ENCODE measurements at places on chromosomes 4 and X.

GRCh38 chr4:74667944-74668343 is 126.4 kb downstream of the BTC start:
- no peak for DNase-seq

GRCh38 chr4:99821918-99822503 is 5.4 kb downstream of the DAPP1 start:
- DNase-seq, result no peak

DNA sequence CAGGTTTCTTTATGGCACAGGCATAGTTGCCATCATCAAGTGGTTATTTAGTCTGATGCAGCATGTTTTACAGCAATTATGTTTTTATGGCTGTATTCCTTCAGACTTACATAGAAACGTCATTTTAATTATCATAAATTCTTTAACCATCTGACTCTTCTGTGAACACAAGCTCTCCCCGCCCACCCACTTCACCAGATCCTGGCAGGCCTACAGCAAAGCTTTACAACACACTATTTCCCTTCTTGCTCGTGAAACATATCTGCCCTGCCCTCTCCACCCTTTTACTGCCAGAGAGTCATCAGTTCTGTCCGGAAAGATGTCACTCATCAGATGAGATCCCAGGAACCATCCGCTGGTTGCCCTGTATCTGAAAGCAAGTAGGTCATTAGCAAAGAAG is 120.5 kb downstream of the HS6ST2 start:
- DNase-seq, result no peak

- peak; percentile 69 for DNase-seq
Measured at GRCh38 chrX:69158166-69158980, 6.9 kb downstream of the PJA1 start.

- no peak for DNase-seq
Measured at GRCh38 chr4:53592122-53592521, 836 bp upstream of the LNX1 start.
